ENCODE measurements at places on chromosomes 11 and 22.

DNA sequence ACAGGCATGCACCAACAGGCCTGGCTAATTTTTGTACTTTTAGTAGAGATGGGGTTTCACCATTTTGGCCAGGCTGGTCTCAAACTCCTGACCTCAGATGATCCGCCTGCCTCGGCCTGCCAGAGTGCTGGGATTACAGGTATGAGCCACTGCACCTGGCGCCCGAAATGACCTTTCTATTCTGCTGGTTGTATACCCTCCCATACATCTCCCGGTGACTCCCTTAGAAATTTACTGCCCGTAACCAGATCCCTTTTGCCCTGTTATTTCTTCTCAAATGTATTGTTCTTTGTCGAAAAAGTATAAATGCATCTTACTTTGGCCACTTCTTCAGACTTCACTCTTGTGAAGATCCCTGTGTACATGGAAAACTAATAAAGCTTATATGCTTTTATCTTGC is 22.0 kb downstream of the MCHR1 start:
- no peak for DNase-seq

DNA sequence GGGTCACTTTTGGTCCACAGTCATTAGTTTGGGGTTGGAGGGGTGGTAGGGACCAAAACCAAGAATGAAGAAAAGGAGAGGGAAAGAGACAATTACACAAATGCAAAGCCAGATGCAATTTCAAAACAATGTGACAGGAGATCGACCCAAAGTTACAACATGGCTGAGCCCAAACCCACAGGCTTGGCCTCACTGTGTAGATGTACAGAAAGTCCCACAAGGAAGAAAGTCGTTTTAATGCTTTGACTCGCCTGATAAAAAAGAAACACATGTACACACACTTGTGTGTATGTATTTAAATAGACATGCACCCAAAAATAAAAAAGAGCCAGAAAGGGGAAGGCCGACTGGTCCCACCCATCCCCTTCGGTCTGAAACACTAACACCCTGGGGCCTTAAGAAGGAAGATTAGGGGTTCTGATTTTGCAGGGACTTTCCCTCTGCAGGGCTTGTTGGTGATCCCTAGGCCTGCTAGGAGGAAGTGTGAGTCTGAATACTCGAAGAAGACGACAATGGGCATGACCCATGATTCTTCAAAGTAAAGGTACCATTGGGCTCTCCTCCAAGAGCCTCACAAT is 104.1 kb downstream of the ETS1 start:
- no peak for DNase-seq

DNA sequence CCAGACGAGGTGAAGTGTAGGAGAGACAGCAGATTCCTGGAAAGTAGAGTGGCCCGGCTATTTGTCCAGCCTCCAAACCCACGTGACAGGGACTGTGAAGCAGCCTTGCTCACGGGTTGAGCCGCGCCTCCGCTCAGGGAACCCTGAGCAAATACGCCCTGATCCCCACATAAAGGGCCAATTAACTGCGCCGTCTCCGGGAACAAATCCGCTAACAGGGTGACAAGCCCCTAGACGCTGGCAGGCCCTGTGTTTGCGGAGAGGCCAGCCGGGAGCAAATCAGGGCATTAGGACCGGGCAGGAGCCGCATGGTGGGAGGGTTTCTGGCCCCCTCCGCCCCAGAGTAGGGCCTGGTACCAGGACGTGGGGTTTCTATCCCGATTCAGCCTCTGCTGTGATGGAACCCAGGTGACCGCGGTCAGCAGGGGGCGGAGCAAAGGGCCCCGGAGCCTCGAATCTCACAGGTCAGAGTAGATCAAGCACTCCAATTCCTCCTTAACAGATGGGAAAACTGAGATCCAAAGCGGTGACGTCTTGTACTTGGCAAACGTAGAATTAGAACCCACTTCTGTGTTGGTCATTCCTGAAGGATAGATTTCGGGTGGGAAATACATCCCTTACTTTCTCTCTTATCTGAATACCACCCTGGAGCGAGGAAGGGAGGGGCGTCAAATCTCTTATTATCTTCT is 2.0 kb upstream of the ROBO3 start:
- DNase-seq, result no peak

DNA sequence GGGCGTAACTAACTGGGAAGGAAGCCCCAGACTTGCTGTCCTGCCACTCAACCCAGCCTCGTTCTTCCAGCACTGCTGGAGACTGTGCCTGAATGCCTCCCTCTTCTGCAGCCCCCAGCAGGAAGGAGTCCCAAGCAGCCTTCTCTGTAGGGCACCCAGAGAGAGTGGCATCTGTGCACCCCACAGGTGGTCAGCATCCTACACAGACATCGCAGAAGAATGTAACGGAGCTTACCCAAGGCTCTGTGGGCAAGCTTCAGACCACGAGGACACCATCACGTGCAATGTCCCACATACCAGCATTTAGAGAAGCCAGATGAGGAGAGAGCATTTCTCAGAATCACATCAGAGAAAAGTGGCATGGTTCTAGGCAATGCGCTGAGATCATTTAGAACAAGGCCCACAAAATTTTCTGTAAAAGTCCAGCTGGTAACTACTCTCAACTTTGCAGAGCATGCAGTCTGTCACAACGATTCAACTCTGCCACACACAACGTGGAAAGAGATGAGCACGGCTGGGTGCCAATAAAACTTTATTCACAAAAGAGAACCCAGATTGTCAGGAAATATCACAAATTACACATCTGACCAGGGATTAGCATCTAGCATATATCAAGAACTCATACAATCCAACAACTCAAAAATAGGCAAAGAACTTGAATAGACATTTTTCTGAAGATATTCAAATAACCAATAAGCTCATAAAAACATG is 33.4 kb downstream of the SHANK2 start:
- DNase-seq, result no peak

- DNase-seq, result no peak
Measured at GRCh38 chr11:77515063-77515462, 41.2 kb upstream of the PAK1 start.

DNA sequence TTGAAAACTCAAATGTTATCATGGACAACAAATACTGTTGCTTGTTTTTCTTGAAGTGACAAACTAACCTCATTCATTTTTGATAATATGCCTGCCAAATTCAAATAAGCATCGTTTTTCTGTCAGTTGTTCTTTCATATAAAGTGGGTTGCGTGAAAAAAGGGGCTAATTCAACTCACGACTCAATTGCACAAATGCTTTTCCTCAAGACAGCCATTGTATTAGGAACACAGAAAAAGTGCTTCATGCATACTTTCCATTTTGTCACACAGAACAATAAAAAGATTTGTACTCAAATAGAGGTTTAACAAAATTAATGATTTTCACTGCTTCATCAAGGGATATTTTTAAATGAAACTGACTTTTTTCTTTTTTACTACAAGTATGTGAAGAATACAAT is 94.6 kb upstream of the ALKBH3 start:
- no peak for DNase-seq

DNA sequence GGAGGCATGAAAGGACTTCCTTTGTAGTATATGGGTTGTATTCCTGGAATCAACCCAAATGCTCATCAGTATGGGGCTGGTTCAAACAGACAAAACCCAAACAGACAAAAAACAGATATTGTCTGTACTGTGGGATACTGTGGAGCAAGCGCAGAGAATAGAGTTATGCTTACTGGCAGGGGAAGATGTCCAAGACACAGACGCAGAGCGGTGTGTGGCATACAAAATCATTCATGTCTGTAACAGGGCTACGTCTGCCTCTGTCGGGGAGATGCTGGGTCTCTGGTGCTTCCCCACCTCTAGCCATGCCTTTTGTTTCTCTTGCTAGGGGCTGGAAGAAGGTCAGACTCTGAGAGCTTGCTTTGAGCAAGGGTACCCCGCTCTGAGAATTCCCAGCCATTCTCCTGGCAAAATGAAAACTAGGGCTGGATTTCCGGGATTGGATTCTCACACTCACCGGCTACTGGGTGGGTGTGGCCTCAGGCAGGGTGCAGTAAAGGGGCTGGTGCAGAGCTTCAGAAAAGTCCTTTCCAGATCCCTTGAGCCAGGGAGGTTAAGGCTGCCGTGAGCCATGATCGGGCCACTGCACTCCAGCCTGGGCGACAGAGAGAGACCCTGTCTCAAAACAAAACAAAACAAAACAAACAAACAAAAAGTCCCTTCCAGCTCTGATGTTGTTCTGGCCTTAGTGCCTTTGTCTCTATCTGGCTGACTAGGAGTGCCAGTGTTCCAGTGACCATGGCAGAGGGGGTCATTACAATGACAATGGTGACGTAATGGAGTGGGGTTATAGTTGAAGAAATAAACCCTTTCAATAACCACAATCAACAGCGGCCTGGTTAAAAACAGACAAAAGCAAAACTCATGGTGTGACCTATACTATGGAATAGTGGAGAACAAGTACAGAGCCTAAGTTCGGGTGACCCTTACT is 2.9 kb upstream of the ABCC8 start:
- DNase-seq, result no peak

- no peak for DNase-seq
Measured at GRCh38 chr22:44441401-44442185, 56.4 kb downstream of the RTL6 start.

- DNase-seq, result no peak
Measured at GRCh38 chr11:15412054-15412453, 297.3 kb downstream of the INSC start.

DNA sequence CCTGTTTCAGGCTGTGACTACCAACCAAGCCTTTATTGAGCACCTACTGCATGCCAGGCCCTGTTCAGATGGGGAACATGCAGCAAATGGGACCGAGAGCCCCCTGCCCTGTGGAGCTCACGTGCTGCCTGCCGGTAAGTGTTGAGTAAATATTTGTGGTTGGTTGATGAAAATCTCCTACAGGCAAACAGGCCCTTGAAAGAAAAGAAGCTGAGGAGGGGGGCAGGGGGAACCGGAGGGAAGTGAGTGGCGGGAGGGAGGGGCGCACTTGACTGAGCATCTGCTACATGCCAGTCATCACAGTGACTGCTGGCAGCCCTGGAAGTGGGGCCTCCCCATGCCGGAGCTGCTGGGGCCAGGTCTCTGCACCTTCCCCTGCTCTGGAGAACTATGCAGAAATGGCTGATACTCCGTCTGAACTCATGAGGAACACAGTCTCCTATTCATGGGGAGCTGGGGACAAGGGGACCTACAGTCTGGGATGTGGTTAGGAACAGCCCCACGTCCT is 34.2 kb downstream of the MACROD1 start:
- DNase-seq, result no peak

Measured in left renal cortex interstitium (tissue), 4 donors.